Spinal cord (tissue), 10 donors: ENCODE measurements at places on chromosomes 11 and 22.
A peak's percentile ranks its signal among the peaks of the same experiment; 100 is the strongest.

DNA sequence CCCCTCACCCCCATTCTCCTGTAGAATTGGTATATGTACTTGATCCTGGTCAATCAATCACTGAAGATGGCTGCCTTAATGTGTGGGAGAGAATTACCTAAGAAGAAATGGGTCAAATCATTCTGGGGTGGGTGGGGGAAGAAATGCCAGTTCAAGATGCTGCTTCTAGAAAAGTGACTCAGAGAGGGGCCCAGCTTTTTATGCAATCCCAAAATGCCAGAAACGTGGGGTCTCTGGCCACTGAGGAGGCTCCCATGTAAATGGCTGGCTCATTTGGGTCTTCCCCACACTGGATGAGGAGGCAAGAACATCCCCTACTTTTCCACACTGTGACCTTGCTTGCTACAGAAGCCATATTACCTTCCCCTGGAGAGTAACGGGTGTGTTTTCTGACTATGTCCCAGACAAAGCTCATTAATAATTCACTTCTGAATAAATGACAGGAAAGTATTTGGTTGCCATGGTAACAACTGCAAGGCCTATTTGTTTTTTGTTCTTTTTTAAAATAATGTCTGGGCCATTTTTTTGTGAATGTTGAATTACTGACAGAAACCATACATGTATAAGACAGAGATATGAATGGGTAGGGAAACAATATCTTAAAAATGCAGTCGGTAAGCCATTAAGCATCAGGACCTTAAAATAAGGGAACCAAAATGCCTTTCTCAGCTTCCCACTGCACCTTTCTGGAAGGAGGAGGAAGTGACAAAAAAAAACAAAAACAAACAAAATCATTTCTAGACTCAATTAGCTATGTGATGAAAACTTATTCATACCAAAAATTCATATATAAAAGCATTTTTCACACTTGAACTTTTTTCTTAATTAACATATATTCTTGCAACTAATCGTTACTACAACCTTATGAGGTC, 32.0 kb downstream of the SLC1A2 start:
- DNase-seq: no peak

DNA sequence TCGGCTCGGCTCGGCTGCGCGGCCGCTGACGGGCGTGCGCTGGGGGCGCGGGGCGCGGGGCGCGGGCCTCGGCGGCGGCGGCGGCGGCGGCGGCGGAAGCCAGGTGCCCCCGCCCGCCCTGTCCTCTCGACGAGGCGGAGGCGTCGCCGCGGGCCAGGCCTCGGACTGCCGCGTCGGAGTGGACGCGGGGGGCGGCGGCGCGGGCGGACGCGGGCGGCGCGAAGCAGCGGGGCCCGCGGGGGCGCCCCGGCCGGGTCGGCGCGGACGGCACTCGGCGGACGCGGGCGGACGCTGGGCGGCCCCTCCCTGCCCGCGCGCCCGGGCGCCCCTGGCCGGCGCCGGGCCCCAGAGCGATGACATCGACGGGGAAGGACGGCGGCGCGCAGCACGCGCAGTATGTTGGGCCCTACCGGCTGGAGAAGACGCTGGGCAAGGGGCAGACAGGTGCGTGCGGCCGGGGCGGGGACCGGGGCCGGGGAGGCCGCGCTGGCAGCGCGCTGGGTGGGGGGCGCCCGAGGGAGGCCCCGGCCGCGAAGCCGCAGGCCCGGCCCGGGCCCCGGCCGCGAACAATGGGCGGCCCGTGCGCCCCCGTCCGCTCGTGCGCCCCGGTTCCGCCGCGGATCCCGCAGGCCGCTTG, at the start of gene BRSK2:
Gene BRSK2, plus strand, starts transcription at position 3 of the 637 bp plus-strand sequence. Its CDS starts 351 bp downstream, at position 354.
- no peak for DNase-seq

DNA sequence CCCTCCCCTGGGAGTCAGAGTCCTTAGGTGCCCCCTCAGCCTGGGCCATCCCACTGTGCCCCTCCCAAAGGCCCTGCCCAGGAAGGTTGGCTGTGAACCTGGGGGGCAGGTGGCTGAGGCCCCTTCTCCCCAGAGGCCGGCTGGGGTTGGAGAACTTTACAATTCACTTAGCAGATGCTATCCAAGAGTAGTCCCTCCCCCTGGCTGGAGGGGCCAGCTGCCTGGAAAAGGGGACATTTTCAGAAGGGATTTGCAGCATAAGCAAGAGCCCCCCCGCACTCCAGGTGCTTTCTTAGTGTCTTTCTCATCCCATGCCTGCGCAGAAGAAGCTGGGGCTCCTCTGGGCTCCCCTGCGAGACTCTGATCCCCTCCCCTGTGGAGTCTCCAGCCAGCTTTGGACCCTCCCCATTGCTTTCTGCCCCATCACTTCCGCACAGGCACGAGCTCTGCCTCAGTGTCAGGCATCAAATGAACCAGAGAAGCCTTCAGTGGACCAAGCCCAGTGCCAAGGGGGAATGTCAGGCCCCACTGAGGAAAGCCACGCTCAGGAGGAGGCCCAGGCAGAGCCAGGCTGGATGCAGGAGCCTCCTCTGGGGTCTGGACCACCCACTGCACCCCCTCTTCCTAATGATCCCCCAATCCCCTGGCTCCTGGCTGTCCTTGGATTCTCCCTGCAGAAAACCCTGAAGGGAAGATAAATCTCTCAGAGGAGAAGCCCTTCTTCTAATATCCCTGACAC, 3.7 kb downstream of the SSTR3 start:
- DNase-seq: no peak

DNA sequence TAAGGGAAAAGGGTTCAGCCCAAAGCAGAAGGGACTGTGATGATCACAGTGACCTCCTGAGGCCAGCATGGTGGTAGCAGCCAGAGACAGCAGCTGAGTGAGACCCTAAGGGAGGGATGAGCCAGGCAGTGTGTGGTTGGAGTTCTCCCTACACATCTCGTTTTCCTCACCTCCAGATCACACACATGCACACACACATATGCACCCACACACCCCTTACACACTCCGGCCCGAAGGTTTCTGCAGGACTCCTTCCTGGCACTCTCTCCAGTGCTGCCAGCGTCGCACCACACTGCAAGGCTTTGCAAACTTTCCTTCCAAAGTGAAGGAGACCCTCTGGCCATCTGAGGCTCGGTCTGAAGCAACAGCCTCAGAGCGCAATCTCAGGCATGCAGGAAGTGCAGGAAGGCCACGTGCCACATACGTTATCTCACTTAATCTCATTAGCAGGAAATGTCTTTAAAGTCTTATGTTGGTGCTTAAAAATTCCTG, 26.9 kb upstream of the TP53I11 start:
- DNase-seq: no peak

DNA sequence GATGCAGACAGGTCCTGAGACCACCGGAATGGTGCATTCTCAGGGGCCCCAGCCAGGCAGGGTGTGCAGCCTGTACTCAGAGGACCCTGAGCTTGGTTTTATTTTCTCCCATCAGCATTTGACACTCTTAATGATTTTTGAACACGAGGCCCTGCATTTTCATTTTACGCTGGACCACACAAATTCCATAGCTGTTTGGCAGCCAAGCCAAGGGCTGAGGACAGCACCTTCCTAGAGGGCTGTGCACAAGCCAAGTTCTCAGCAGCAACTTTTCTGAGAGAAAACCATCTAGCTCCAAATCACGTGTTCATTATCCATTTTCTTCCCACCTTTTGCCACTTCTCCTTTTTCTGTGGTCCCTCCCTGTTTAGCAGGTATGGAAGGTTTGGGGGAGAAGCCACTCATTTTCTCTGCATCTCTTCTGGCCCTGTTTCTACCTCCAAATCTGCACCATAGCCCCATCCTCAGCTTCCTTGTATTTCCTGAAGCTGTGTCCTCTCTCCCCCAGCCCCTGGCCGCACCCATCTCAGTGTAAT, 60.4 kb downstream of the TRAF6 start:
- DNase-seq: no peak

- DNase-seq: no peak
Observed at GRCh38 chr11:116963813-116964212, 126.4 kb upstream of the APOA1 start.

DNA sequence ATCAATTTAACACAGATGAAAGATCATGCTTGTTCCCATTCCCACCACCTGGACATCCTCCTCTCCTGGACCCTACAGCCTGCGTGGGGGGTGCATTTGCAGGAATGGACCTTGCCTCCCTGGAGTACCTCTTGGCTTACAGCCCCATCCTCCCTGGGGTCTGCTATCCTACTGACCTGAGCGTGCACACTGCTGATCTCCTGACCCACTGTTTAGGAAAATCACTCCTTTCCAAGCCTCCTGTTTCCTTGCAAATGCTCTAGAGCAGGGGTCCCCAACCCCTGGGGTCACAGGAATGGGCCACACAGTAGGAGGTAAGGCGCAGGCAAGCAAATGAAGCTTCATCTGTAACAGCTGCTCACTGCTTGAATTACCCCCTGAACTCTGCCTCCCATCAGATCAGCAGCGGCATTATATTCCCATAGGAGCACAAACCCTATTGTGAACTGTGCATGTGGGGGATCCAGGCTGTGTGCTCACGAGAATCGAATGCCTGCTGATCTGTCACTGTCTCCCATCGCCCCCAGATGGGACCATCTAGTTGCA, 88.2 kb upstream of the SEPTIN5 start:
- DNase-seq: no peak

DNA sequence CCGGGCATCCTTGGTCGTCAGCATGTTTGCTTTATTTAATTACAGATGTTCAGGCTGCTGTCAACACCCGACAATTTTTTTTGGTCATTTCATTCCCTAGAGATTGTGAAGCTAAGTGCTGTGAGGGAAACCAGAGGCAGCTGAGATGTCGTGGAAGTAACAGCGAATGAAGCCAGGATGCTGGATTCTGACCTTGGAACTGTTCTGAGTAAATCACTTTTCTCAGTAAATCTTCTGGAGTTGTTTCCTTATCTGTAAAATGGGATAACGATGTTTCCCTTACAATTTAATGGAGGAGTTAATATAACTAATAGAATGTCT, 390 bp upstream of the CKAP5 start:
- DNase-seq: no peak

DNA sequence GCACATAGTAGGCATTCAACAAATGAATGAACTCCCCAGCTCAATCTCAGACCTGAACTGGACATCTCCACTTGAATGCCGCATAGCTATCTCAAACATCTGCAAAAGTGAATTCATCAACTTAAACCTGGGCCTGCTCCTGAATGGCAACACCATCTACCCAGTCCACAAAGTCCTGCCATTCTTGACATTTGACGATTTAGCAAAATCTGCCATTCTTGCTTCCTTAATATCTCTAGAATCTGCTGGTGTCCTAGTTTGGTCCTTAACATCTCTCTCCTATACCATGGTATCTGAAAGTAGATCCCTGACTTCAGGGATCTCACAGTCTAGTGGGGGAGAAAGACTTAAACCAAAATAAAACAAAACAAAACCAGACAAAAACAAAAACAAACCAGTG, 12.4 kb upstream of the HPX start:
- DNase-seq: no peak

DNA sequence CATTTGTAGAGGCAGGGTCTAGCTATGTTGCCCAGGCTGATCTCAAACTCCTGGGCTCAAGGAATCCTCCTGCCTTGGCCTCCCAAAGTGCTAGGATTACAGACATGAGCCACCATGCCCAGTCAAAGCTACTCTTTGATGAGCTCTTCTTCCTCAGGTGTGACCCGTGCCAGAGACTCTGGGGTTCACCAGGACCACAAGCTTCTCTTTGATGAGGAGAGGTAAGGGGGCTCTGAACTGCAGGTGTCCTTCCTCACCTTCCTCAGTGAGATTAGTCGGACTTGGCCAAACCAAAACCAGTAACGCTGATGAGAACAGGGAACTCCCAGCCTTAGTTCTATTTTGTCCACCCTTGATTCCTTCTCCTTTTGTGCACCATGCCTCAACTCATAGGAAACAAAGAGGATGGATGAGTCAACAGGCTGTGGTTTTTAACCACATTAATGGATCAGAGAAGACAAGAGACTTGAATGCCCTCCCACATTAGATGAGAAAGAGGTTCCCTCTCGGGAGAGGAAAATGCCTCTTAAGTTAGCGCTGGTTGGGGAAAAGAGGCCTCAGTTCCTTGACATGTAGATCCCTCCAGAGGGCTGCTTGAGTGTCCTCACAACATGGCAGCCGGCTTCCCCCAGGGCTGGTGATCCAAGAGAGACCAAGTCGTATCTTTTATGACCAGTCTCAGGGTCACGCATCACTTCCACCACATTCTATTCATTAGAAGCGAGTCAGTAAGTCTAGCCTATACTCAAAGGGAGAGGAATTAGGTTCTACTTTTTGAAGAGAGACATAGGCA, 25.7 kb upstream of the CTR9 start:
- no peak for DNase-seq

GRCh38 chr11:7670641-7671040, 2.7 kb downstream of the CYB5R2 start:
- no peak for DNase-seq

- no peak for DNase-seq
Observed at GRCh38 chr11:114359342-114359741, 41.0 kb downstream of the C11orf71 start.

GRCh38 chr11:57424792-57425564, 1.9 kb downstream of the SLC43A3 start:
- no peak for DNase-seq

GRCh38 chr11:85718991-85719807, 33.2 kb upstream of the CCDC89 start:
- peak; percentile 52 for DNase-seq

- DNase-seq: no peak
Observed at GRCh38 chr11:116693593-116694348, 79.0 kb downstream of the BUD13 start.

GRCh38 chr11:67055812-67056211, 835 bp upstream of the RHOD start:
- no peak for DNase-seq

GRCh38 chr22:31262312-31263133, 29.8 kb downstream of the PIK3IP1 start:
- DNase-seq: no peak

DNA sequence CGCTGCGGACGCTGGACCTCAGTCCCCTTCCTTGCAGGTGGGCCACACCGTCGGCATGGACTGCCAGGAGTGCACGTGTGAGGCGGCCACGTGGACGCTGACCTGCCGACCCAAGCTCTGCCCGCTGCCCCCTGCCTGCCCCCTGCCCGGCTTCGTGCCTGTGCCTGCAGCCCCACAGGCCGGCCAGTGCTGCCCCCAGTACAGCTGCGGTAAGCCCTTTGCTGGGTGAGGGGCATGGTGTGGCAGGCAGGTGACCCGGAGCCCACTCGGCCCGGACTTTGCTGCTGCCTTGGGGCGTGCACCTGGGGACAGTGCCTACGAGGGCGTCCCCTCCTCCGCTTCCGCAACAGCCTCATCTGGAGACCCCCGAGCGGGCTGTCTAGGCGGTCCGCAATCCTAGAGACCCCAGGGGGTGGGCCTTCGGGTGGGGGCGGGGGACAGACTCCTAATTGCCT, 25.4 kb upstream of the MUC5B start:
- no peak for DNase-seq

DNA sequence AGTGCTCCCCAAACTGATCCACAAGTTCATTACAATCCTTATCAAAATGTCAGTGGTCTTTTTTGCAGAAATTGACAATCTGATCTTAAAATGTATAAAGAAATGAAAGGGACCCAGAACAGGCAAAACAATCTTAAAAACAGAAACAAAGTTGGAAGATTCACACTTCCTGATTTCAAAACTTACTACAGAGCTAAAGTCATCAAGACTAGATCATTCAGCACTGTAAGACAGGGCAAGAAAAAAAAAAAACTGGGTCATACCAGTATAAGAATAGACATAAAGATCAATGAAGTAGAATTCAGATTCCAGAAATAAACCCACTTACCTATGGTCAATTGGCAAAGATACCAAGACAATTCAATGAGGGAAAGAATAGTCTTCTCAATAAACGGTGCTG, 4.5 kb upstream of the STK33 start:
- no peak for DNase-seq
